ENCODE measurements at places on chromosomes 1 and 21.

- H3K27ac ChIP-seq, result no peak overlapping the region
- no peaks in the 10 kb centered on the region for H3K27me3 ChIP-seq
- no peaks in the 10 kb centered on the region for H3K4me1 ChIP-seq
- no peak for DNase-seq
- no peak overlapping the region for H3K4me3 ChIP-seq
- no peaks in the 10 kb centered on the region for H3K36me3 ChIP-seq
These were observed 86.2 kb downstream of the TTC3 start for GRCh38 chr21:37159053-37159776.

DNA sequence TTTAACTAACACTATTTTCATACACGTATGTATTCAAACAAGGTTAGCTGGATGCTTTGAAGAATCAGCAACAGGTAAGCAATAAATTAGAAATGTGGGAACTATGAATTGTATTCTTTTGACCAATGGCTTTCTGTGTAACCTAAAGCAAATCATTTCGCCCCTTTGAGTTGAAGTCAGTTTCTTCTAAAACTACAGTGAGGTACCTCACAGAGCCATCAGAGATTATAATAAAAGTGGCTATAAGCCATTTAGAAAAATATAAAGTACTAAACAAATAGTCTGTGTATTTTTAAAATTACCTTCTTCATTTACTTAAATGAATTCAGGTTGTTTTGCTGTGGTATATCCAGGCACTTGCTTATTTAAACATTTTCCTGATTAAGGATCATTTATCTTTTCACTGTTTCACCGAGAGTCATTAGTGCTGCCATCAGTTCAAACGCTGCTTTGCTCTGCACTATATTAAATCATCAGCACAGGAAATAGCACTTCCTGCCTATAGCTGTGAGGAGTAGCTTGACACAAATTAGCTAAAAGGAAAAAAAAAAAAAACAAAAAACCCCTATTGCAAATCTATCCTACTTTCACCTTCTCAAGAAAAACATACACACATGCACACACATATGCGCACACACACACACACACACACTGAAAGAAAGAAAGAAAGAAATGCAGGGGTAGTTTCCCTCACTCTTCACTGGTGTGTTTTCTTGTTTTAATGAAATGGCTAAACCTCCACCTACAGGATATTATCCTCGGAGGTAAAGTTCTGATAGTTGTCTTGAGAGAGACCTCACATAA is 39.8 kb upstream of the C1orf105 start:
- no peak overlapping the region for H3K27ac ChIP-seq
- DNase-seq, result no peak
- no peaks in the 10 kb centered on the region for H3K36me3 ChIP-seq
- H3K4me3 ChIP-seq, result no peak overlapping the region
- no peaks in the 10 kb centered on the region for H3K27me3 ChIP-seq
- H3K4me1 ChIP-seq, result peaks cover 2% of the 10 kb centered on the region

DNA sequence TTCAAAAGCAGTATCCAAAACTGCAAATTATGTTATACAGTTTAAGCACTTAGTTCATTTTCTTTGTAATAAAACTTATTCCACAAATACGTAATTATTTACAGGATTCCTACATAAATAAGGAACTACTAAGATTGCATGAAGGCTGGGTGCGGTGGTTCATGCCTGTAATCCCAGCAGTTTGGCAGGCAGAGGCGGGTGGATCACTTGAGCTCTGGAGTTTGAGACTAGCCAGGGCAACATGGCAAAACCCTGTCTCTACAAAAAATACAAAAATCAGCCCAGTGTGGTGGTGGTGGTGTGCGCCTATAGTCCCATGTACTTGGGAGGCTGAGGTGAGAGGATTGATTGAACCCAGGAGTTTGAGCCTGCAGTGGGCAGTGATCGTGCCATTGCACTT is 69.3 kb downstream of the POU2F1 start:
- no peak for DNase-seq
- H3K27ac ChIP-seq, result no peak overlapping the region
- H3K36me3 ChIP-seq, result no peaks in the 10 kb centered on the region
- H3K4me1 ChIP-seq, result peaks cover 4% of the 10 kb centered on the region
- H3K4me3 ChIP-seq, result no peak overlapping the region

DNA sequence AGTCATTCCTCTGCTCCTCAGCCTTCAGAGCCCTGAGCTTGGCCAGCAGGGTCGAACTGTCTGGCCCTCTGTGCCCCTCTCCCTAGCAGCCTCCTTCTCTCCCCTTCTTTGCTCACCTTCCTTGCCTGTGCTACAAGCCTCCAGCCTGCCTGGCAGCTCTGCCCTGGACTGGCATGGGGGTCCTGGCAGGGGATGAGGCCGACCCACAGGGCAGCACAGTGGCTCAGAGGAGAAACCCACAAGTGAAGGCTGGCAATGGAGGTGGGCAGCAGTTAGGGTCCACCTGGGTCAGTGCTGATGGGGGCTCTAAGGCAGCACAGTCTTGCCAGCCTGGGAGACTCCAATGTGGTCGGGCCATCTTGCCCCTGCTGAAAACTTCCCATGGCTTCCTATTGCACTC is 274.2 kb downstream of the GRIK3 start:
- no peaks in the 10 kb centered on the region for H3K4me1 ChIP-seq
- H3K27me3 ChIP-seq, result no peaks in the 10 kb centered on the region
- H3K36me3 ChIP-seq, result no peaks in the 10 kb centered on the region
- no peak overlapping the region for H3K4me3 ChIP-seq
- DNase-seq, result no peak

DNA sequence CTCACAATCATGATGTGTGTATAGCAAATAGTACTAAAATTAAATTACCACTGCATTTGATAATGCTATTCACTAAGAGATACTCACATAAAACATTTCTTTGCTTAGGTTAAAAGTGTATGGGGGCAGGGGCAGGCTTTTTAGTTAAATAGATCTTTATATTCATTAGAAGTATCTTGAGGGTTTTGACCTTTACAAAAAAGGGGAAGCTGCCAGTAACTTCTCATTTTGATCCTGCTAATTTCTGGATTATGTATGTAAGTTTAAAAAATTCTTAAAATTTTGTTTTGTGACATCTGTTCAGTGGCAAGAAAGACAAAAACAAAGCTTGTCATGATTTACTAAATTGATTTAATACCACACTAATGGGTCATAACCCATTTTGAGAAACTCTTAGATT is 45.8 kb upstream of the S1PR1 start:
- no peak for DNase-seq
- no peak overlapping the region for H3K27ac ChIP-seq
- H3K36me3 ChIP-seq, result no peaks in the 10 kb centered on the region
- peaks cover 1% of the 10 kb centered on the region for H3K4me1 ChIP-seq

- no peak for DNase-seq
- no peaks in the 10 kb centered on the region for H3K27me3 ChIP-seq
- no peaks in the 10 kb centered on the region for H3K4me1 ChIP-seq
- H3K4me3 ChIP-seq, result no peak overlapping the region
- H3K36me3 ChIP-seq, result no peaks in the 10 kb centered on the region
- no peak overlapping the region for H3K27ac ChIP-seq
These were observed 44.6 kb downstream of the HMGB4 start for GRCh38 chr1:33908324-33908956.

DNA sequence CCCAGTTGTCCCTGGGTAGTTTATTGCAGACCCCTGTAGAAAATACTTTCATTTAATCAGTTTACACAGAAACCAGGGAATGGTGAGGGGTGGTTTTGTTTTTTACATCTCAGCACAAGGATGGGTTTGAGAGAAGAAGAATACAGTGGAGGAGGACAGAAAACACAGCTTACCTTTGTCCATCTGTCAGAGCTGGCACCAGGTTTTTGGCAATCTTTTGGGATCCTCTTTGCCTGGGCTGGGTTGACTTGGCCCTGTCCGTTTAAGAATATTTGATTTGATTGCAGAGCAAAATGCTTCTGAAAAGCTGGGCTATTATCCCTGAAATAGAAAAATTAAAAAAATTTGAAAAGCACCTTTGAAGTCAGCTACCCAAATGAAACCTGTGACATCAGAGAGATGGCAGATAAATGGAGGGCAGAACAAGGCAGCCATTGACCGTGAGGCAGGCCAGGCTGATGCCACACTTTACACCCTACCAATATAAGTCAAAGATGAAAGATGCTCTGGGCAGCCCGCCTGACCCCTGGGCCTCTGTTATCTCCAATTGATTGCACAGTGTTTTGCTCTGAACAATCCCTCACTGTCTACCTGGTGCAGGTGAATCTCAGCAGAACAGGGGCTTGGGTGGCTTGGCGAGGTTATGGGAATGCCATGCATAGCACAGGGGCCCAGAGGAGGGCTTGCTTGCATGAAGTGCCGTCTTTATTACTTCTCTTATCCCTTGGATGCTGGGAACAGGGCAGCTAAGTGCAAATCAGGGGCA is 218.8 kb downstream of the LMX1A start:
- no peaks in the 10 kb centered on the region for H3K27me3 ChIP-seq
- no peaks in the 10 kb centered on the region for H3K36me3 ChIP-seq
- DNase-seq, result no peak
- H3K4me3 ChIP-seq, result no peak overlapping the region

GRCh38 chr1:182015360-182015759 is 46.2 kb downstream of the ZNF648 start:
- DNase-seq, result no peak
- H3K4me3 ChIP-seq, result no peak overlapping the region
- H3K36me3 ChIP-seq, result no peaks in the 10 kb centered on the region
- no peak overlapping the region for H3K27ac ChIP-seq

GRCh38 chr1:78587211-78587610 is 33.0 kb upstream of the IFI44L start:
- no peaks in the 10 kb centered on the region for H3K27me3 ChIP-seq
- no peaks in the 10 kb centered on the region for H3K36me3 ChIP-seq
- no peak for DNase-seq
- H3K27ac ChIP-seq, result no peak overlapping the region
- no peak overlapping the region for H3K4me3 ChIP-seq

DNA sequence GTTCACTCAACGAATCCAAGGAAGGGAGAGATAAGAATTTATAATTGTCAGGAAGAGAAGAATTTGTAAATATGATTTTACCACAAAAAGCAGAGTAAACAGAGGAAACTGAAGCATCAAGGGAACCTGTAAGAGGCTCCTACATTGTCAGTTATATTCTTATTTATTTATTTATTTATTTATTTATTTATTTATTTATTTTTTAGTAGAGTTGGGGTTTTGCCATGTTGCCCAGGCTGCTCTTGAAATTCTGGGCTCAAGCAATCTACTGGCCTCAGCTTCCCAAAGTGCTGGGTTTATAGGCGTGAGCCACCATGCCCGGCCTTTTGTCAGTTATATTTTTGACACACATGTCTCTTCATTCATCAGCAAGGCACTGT is 47.1 kb downstream of the FCRL3 start:
- DNase-seq, result no peak
- no peaks in the 10 kb centered on the region for H3K36me3 ChIP-seq
- H3K4me1 ChIP-seq, result no peaks in the 10 kb centered on the region
- H3K4me3 ChIP-seq, result no peak overlapping the region
- no peak overlapping the region for H3K27ac ChIP-seq

GRCh38 chr1:26580116-26580515 is 50.6 kb downstream of the RPS6KA1 start:
- no peaks in the 10 kb centered on the region for H3K27me3 ChIP-seq
- H3K36me3 ChIP-seq, result no peaks in the 10 kb centered on the region
- no peaks in the 10 kb centered on the region for H3K4me1 ChIP-seq
- no peak overlapping the region for H3K27ac ChIP-seq
